Stimulated activated CD4-positive, alpha-beta T cell treated with anti-CD3 and anti-CD28 coated beads, Interleukin-4, amount 100 ng/mL, for 48 hours (primary cell): ENCODE measurements at places on chromosomes 2 and 18.
A peak's percentile ranks its signal among the peaks of the same experiment; 100 is the strongest.

DNA sequence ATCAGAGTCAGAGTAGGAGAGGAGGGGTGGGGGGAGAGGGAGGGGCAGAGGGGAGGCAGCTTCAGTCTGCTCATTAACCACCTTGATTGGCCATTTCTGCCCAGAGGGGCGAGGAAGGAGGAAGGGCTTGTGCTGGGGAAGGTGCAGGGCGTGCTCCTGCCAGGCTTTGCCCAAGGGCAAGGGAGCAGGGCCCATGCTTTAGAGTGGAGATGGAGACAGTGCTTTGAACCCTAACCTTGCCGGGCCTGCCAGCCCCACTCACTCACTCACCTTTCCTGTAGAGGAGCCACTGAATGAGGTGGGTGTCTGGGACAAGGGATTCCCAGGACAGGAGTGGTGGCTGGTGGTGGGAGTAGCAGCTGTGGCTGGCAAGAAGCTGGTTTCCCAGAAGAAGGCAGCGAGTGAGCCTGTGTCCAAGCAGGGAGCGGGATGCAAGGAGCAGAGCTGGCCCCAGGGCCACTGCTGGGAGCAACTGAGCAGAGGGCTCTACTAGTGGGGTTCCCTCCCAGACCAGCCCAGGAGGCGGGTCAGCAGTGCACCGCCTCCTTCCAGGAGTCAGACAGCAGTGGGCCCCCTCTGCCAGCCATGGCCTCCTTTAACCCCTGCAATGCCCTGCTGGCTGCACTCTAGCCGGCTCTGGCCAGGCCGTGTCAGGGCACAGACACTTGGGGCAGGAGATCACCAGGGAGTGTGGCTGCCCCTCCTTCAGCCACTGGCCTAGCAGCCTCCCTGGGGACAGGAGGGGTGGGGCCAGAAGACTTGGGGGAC is 3.6 kb upstream of the RUFY4 start:
- no peak for DNase-seq

GRCh38 chr2:197835293-197835692 is 30.9 kb downstream of the PLCL1 start:
- DNase-seq: no peak

DNA sequence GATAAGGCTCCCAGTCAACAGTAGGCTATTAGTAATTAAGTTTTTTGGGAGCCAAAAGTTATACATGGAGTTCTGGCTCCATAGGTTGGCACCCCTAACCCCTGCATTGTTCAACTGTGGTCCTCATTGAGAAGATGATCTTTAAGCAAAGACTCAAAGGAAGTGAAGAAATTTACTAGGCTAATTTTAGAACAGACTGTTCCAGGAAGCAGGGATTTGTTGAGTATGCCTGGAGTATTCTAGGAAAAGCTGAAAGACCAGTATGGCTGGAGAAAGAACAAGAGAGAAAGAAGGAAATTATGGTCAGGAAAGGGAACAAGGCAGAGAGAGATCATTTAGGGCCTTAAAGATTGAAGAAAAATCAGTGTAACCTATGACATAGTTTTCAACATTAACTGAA is 125.1 kb downstream of the PMAIP1 start:
- DNase-seq: no peak

GRCh38 chr2:61632276-61633169 is 94.4 kb upstream of the XPO1 start:
- no peak for DNase-seq

DNA sequence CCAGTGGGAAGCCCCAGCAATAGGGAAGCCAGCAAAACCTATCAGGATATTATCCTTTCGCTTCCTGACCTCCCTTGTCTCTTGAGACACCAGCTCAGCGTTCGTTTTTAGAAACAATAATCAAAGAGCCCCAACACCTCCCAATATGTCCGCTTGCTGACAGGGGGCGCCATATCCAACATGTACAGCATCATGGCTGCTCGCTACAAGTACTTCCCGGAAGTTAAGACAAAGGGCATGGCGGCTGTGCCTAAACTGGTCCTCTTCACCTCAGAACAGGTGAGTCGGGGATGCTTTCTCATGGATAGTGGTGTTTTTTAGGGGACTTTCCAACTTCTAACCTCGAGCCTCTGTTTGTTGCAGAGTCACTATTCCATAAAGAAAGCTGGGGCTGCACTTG is 28.7 kb downstream of the GAD1 start:
- no peak for DNase-seq

DNA sequence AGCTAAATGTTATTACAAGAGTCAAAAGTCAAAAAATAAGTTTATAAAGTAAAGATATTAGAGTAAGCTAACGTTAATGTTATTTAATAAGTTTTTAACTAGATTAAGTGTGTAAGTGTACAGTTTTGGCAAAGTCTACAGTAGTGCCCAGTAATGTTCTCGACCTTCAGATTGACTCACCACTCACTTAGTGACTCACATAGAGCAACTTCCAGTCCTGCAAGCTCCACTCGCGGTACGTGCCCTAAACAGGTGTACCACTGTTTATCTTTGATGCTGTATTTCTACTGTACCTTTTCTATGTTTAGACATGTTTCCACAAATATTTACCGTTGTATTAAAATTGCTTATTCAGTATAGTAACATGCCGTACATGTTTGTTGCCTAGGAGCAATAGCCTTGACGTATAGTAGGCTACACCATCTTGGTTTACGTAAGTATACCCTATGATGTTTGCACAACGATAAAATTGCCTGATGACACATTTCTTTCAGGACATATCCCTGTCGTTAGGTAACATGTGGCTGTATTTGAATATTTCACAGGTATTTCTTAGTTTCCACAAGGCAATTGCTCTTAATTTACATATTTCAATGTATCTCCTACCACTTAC is 1641.9 kb upstream of the PIK3C3 start:
- DNase-seq: no peak

DNA sequence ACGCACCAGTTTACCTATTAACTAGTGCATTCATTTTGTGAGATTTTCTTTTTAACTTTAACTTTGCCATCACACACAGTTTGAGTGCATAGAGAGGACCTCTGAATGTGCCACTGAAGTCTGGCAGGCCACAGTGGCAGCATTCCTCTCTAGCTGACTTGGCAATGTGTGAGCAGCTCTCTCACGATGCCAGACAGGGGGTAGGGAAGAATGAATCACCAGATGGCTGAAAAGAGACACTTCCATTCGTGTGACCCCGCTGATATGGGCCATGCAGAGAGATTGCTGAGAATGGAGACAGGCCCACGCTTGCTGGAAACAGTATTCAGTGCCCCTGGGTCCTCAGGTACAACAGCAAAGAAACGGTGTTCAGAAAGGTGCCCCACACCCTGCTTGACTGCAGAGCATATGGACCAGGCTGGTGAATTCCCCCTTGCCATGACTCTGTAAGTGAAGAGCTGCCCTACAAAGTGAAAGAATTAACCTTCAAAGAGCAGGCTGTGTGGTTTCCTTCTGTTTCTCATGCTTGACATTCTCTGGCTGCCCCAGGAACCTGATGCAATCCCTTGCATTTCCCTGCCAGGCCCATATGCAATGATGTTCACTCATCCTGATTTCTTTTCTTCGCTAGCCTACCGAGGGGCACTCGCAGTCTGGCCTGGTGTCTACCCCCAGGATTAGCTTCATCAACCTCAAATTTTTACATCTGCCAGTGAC is 236.1 kb downstream of the CDH20 start:
- DNase-seq: no peak

- no peak for DNase-seq
Measured at GRCh38 chr2:95271381-95271971, 2.8 kb upstream of the PROM2 start.

GRCh38 chr2:239905306-239905705 is 119.8 kb downstream of the NDUFA10 start:
- no peak for DNase-seq

- no peak for DNase-seq
Measured at GRCh38 chr2:67895227-67895941, 167.4 kb downstream of the C1D start.

DNA sequence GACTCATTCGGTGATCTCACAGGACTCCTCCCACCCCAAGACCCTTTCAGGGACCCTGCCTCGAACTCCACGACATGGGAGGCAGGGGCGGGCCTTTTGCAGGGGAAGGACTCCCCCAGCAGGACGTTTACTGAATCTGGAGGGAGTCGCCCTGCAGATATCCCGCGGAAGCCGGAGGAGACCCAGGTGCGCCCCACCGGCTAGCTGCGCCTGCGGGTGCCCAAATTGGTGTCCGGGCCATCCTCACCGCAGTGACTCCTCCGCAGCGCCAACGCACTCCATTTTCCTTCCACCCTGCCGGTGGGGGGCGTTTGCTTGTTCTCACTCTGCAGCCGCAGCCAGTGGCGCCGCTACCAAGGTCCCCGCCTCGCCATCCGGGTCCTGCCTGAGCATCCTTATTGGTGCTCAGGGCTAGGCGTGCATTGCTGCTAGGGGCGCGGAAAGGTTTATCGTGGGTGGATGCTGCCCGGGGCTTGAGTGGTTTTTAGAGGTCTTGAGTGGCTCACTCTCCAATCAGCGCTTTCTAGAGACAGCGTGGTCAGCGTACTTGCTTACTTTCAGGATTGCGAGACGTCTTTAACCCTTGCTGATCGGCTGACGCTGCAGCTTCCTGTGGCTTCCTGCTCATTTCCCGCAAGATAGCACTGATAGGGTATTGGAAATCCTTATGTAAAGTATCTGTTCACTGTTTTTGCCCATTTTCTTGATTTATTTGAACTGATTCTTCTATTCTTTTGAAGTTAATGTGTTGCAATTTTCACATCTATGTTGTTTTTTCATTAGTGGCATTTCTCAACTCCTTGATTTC is 81.4 kb downstream of the BIN1 start:
- DNase-seq: peak; percentile 58

DNA sequence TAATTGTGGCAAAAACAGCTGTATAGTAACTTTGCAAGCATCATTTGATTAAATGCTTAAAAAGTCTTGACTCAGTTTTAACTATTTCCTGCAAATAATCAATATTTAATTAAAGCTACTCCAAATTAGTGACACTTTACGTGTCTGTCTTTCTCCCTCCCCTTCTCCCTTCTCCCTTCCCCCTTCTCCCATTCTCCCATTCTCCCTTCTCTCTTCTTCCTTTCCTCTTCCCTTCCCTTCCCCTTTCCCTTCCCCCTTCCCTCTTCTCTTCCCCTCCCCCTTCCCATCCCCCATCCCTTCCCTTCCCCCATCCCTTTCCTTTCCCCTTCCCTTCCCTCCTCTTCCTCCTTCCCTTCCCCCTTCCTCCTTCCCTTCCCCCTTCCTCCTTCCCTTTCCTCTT is 76.9 kb downstream of the MSH2 start:
- no peak for DNase-seq

- DNase-seq: no peak
Measured at GRCh38 chr2:48113767-48114166, 207.5 kb upstream of the FBXO11 start.

DNA sequence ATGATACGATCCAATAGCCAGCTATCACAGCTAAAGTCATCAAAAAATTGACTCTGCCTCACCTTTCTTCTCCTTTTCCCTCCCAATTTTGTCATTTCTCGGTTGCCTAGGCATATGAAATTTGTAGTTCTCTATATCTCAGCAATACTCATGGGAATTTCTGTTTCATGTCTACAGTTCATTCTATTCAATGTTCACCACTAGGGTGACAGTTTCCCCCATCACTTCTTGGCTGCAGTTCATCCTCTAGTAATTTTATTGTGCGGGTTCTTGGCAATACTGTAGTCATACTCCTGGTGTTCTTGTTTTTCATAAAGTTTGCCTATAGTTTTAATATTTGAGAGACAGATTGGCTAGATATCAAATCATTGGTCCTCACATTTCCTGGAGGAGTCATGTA is 872.2 kb upstream of the ID2 start:
- DNase-seq: no peak

DNA sequence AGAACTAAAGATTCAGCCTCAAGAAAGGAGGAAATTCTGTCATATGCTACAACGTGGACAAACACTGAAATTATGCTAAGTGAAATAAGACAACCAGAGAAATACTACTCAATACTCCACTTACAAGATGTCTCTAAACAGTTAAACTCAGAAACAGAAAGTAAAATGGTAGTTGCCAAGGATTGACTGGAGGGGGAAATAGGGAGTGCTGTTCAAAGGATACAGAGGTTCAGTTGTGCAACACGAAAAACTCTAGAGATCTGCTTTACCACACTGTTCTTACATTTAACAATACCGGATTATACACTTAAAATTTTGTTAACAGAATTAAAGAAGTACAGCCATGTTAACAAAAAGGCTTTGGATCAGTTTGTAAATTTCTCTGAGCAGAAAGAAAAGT is 39.8 kb upstream of the C2orf15 start:
- DNase-seq: no peak

- no peak for DNase-seq
Measured at GRCh38 chr2:207883002-207883780, 113.5 kb upstream of the FZD5 start.

DNA sequence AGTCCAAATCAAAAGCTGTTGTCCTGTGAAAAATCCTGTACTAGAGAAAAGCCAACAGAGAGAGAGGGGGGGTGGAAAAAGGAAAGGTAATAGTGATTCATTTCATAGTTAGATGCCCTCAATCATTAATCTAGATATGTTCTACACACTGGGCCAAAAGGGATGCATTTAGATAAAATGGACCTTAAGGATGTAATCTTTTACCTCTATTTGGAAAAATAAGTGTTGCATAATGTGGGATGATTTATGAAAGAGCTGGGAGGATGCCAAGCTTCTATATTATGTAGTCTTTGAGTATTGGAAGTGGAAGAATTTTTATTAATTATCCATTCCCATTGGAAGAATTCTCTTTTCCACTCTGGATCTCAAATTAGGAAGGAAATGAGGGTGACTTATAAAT is 480.5 kb upstream of the ZEB2 start:
- no peak for DNase-seq
